HFFc6 (cell line): ENCODE measurements at places on chromosomes 2 and 18.
A peak's percentile ranks its signal among the peaks of the same experiment; 100 is the strongest.

DNA sequence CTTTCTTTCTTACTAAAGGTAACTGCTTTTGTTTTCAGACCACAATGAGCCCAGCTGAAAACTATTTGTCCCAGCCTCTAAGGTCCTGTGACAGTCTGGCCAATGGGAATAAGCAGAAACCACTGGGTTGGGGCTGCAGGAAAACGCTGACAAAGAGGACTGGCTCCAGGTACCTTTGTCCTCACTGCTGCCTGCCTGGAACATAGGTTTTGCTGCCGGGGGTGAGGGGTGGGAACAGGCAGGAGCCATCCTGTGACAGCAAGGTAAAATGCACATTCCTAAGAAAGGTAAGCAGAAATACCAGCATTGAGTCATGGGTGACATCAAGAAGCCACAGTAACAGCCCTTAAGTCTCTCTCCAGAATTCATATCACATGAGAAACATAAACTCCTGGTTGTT is 21.6 kb downstream of the PTPN2 start:
- no peak for DNase-seq

GRCh38 chr18:31801078-31801477 is 40.4 kb upstream of the SLC25A52 start:
- no peak for DNase-seq

DNA sequence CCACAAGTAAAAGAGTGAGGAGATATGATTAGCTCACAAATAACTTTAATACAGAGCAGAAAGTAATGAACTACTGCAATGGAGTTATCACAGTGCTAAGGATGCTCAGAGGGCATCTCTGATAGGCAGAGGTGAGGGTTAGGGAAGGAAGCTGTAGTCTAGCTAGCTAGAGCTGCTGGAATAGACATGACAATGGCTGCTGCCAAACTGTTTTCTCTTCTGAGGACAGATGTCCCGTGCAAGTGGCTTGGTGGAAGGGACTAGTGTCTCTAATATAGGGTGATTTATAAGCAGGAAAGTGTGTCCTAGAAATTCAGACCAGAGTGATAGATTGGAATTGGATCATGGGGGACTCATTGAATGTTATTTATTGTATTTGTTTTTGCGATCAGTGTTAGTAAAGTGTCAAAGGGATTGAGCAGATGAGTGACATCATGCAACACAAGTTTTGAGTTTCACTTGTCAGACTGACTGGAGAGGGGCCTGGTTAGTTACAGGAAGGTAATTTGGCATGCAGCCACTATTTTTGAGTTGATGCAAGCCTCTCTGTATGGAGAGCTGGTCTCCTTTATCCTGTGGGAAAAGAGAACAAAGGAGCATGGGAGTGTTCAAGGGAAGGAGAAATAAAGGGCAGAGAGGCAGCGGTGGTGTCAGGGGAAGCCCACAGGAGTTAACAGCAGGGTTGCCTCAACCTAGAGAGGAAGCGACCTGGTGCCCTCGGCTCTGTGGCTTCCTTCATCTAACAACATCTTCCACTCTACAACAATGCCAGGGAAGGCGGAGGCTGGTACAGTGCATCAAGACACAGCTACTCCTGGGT is 1.9 kb downstream of the CTLA4 start:
- no peak for DNase-seq

DNA sequence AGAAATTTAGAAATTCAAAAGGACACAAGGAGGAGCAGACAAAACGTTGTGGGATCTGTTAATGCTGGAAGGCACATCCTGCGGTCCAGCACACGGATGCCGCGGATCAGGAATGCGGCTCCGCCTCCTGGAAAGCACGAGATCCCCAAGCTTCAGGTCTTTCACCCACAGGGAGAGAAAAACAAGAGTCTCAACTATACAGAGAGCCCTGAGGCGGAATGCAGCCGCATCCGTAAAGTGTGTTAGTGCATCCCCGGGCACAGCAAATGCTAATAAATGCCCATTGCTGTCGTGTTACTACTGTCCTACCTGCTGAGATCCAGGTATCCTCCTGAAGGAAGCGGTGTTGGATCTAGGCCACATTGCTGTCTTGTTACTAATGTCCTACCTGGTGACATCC is 303.9 kb downstream of the EIPR1 start:
- no peak for DNase-seq

DNA sequence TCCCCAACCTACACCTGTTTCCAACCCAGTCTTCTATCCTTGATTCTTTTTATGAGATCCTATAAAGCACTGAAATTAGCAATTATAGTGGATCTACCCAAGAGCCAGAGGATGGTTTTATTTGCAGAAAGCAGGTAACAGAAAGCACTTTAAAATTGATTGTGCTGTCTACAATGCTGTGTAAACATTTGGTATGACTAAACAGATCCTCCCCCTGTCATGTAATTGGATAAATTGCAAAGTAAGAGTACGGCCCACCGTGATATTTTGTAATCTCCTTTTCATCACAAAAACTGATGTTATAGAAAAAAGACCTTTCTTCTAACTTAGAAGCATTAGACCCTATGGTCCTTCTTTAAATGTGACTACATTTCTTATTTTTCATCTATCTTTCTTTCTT is 11.3 kb upstream of the PPP3R1 start:
- no peak for DNase-seq

DNA sequence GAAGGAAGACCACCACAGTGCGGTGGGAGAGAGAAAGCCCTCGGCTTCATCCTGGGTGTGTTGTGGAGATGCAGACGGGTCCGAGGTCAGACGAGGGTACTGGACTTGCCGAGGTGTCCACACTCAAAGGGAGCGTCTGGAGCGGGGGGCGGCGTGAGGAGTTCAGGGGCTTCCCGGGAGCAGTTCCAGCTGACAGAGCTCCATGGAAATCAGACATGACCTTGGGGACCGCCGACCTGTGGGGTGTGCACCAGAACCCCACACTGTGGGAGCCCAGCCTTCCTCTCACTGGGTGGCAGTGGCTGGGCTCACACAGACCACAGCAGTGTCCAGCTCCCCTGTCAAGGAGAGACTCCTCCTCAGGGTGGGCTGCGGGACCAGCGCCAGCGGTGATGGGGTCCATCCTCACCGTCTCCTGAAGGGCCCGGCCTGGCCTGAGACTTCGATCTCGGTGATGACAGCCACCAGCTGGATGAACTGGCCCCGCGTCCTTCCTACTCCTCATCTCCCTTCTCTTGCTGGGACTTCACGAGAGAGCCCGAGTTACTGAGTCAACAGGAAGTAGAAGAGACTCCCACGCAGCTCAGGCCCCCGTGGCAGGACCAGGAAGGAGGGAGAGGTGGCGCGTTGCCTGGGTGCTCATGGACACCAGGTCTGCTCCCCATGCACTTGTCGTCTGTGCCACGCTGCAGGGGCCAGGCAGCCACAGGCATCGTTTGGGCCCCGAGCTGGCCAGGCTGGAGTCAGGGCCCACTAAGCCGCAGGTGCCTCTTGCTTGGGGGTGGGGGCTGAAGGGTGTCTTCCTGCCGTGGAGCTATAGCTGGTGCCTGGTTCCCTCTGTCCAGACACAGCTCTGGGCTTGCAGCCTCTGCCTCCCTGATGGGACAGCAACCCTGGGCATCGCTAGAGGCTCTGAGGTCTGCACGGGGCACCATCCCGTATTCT is 101.9 kb upstream of the CTDP1 start:
- DNase-seq, result no peak

DNA sequence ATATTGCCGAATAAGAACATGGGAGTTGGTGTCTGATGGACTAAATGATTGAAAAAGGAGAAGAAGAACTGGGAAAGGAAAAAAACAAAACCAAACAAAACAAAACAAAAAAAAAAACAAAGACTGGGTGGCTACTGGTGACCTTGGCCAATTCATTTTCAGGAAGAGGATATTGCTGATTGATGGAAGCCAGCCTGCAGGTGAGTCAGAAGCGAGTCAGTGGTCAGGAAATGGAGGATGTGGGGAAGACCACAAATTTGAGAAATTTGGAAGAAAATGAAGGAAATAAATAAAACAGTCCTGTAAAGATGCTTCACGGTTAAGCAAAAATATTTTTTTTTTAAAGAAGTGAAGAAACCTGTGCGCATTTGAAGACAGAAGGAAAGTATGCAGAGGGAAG is 296.9 kb downstream of the ZNF521 start:
- no peak for DNase-seq

- no peak for DNase-seq
Measured at GRCh38 chr2:43133336-43133707, 93.1 kb downstream of the ZFP36L2 start.

DNA sequence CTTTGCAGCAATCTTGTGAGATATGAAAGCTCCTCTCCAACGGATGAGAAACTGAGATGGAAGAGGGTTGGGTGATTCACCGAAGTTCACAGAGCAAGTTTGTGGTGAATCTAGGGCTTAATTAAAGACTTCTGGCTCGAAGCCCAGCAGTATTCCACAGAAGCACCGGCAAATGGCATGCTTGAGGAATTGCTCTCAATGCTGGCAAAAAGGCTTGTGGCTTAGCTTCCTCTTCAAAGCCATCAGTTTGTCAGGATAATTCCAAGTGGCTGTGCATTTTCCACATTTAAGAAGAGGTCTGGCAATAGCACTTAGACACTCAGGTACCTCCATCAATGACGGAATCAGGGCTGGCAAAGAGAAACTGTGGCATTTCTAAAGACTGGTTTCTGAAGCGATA is 98.7 kb upstream of the SLC66A3 start:
- peak; percentile 94 for DNase-seq

DNA sequence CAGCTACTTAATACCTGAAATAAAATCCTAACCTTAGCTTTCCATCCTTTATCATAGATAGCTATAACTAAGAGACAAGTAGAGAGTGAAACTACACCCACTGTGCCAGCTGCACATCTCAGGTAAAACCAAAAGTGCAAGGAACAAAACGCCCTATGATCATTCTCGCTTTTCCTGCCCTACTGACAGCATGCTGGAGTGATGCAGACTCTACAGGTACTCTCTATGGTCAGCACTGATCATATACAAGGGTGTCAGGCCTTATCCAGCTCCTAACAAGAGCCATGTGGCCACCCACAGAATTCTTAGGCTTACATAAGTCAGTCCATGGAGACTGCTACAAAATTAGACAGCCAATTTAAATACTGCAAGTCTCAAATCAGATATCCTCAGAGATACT is 45.6 kb downstream of the REV1 start:
- no peak for DNase-seq

- DNase-seq, result no peak
Measured at GRCh38 chr2:33409417-33409955, 67.0 kb upstream of the RASGRP3 start.

- DNase-seq, result no peak
Measured at GRCh38 chr2:26574900-26575560, 66.1 kb downstream of the CIB4 start.

DNA sequence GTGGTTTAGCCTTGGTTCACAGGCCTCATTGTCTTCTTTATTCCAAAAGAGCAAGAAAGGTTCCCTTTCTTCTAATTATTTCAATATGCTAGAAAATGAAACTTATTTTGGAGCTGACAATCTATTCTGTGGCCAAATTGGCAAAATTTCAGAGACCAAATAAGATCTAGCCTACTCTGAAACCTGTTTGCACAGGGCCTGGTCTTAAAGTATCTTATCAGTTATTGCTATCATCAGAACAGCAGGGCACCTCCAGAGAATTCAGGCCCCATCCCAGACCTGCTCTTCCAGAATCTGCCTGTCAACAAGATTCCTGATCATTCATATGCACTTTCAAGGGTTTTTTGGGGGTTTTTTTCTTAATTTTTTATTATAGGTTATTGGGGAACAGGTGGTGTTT is 198.7 kb downstream of the ANAPC1 start:
- DNase-seq, result no peak

DNA sequence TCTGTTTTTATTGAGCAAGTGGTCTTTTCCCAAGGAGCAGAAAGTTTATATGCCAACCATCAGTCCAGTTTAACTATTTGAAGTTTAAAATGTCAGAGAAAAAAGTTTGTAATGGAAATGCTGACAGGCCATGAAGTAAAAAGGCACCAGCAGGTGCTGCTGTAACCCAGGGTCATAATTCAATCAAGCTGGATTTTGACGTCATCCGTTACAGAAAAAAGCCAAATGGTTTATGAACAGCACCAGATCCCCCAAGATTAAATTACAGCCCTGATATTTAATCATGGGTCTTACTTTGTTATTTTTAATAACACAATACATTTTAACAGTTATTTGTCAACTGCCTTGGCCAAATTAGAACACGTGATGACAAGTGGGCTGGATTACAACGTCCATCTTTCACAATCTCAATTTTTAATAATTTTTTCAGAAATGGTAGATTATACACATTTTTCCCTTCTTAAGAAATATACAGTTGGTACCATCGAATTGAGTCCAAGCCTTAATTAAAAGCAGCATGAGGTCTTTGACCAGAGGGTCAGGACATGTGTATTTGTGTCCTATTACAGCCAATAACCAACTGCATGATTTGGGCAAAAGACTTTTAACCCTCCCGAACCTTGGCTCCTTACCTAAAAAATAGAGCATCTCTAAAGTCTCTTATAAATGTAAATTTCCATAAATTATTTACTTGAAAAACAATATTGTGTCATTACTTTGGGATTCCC is 10.0 kb downstream of the TCF4 start:
- DNase-seq, result no peak

GRCh38 chr2:28663359-28663758 is 88.3 kb upstream of the PPP1CB start:
- DNase-seq, result peak; percentile 73

GRCh38 chr2:172281648-172282570 is 145.5 kb upstream of the ITGA6 start:
- peak; percentile 84 for DNase-seq

- no peak for DNase-seq
Measured at GRCh38 chr2:163655667-163656066, 80.1 kb downstream of the FIGN start.

- no peak for DNase-seq
Measured at GRCh38 chr2:124039032-124039431, 13.9 kb downstream of the CNTNAP5 start.

GRCh38 chr2:15633971-15634346 is 42.3 kb downstream of the DDX1 start:
- DNase-seq, result no peak

GRCh38 chr18:13566941-13567746 is 159.2 kb downstream of the FAM210A start:
- DNase-seq, result no peak

DNA sequence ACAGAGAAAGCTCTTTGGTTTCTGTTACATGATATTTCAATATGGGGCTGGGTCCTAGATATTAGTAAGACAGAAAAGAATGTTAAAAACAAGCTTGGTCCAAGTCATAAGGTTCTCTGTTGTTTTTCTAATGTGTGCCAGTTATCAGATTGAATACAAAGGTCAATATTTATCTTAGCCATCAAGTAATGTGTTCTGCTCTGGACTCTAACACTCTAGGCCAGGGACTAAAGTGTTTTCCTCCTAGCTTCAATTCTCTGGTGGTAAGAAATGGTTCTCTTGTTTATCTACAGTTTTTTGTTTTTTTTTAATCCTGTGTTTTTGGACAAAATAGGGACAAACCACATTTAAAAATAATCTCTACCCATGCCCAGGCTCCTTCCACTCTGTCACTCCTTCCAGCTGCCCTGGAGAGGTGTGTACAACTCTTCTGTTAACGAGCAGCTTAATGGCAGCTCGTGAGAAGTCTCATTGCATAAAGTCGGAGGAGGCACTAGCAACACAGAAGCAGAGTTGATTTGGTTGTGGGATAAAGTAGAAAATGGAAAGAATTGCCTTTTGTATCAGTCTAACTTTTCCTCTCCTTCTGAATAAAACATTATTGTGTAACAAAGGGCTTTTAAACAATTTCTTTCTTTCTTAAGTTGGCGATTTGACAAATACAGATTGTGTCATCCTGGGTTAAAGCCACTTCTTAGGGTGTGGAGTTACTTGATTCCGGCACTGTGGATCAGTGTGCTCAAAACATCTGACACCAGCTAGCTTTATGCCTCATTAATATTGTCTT is 8.0 kb upstream of the SESTD1 start:
- DNase-seq, result peak; percentile 17
